HFF-Myc (cell line): ENCODE measurements at places on chromosomes 1 and 21.

DNA sequence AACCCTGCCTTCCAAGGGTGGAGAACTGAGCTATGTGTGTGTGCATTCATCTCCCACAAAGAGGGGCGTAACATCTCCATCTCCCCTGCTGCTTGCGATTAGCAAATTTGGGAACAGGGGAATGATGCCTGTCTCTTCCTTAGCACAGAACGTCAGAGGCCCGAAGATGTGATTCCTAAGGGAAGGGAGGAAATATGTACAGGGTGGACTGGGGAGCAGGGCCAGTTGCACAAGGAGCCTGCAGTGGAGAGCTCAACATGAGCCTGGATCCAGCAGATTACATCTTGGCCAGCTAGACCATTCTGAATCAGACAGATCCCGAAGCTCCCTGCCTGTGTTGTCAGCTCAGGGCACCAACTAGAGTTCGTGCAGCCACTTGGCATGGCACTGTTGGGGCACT is 118.1 kb downstream of the NGF start:
- DNase-seq, result no peak

DNA sequence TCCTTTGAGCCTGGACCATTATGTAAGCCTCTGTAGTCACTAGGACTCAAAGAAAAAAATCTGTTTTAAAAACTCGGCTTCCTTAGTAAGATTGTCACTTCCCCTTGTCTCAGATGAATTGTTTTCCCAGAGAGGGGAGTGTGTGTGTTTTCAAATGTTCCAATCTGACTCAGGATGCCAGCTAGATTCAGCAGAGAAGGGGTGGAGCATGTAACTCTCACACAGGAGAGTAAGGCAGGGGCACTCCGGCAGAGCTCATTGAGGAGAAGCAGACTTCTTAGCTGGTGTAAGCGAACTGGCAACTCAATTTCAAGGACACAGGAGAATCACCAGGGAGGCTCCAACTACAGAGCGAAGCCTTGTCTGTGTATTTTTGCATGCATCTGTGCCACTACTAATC is 623.2 kb downstream of the LMO4 start:
- no peak for DNase-seq

- DNase-seq, result no peak
Measured at GRCh38 chr1:205190845-205191577, 20.5 kb downstream of the DSTYK start.

GRCh38 chr1:156811168-156811567 is 5.5 kb downstream of the SH2D2A start:
- DNase-seq, result no peak

- DNase-seq, result no peak
Measured at GRCh38 chr1:100699744-100700143, 19.8 kb upstream of the VCAM1 start.

DNA sequence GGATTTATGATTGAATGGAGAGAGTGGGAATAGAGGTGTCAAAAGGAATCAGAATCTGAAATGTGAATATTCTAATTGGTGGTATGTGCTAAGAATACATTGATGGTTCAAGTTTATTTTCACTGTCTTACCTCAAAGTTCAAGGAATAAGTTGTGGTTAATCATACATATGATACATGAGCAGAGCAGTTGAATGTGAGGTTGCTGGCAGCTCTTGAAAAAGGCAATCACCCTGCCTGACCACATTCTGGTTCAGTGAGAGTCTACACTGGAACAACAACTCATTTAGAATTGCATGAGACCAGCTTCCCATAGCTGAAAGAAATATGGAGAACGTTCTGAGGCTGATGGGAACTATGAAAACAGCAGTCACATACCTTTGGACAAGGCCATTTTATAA is 68.3 kb upstream of the ARHGAP29 start:
- DNase-seq, result no peak

DNA sequence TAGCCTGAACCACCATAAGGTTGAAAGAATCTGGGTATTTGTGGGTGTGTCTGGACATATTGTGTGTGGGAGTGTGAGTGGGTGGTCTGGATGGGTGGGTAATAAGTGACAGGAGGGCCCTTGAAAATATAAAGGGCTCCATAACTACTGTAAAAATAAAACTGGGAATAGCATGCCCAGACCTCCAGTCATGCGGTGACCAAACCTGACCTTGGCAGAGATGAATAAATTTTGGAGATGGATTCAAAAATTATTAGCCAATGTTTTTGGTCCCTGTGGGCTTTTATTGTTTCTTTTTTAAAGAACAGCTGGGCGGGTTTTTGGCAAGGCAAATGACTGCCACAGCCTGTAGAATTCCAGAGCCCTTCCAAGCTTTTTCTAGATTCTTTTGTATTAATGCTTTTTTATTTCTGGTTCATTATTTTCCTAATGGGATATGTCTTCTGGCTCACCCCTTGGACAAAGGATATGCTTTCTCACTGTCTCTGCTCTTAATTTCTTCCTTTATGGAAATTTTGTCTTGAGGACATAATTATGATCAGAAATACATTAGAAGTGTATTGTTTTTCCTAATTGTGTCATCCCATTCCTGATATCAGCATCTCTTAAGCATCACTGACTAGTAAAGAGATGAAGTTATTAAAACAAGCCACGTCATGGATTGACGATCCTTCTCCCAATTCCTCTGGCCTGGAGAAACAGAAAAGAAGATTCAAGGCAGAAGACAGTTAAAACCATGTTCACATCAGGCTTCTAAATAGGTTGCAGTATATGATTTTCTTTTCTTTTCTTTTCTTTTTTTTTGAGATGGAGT is 69.5 kb downstream of the NTMT2 start:
- no peak for DNase-seq

DNA sequence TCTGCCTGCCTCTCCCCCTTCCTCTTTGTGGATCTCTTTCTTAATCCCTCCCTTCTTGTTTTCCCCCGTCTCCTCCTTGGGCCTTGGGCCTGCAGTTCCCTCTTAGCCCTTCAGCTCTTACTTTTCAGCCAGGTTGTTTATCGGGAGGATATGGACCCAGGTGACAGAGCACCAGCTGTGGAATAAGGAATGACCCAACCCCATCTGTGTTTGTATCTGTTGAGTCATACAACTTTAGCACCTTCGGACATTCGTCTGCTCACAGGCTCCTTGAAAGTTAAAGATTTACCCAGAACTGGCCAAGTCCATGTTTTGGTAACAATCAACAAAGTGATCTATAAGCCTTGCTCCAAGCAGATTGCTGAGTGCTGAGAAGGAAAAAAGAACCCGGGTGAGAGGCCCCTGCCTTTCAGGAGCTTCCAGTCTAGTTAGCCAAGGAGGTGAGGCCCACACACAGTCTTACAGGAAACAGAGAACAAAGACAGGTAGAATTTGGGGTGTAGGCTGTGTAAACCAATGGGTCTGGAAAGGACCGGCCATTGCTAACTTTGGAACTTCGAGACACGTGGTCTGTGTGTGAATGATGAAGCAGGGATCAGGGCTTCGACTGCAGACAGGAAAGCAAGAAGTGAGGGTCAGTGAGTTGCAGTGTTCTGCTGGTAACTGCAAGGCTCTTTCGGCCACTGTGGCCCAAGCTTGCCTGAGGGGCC is 66.7 kb upstream of the F3 start:
- no peak for DNase-seq

- no peak for DNase-seq
Measured at GRCh38 chr1:216448011-216448510, 24.8 kb upstream of the USH2A start.

GRCh38 chr1:169361281-169361680 is 6.3 kb downstream of the NME7 start:
- DNase-seq, result no peak

DNA sequence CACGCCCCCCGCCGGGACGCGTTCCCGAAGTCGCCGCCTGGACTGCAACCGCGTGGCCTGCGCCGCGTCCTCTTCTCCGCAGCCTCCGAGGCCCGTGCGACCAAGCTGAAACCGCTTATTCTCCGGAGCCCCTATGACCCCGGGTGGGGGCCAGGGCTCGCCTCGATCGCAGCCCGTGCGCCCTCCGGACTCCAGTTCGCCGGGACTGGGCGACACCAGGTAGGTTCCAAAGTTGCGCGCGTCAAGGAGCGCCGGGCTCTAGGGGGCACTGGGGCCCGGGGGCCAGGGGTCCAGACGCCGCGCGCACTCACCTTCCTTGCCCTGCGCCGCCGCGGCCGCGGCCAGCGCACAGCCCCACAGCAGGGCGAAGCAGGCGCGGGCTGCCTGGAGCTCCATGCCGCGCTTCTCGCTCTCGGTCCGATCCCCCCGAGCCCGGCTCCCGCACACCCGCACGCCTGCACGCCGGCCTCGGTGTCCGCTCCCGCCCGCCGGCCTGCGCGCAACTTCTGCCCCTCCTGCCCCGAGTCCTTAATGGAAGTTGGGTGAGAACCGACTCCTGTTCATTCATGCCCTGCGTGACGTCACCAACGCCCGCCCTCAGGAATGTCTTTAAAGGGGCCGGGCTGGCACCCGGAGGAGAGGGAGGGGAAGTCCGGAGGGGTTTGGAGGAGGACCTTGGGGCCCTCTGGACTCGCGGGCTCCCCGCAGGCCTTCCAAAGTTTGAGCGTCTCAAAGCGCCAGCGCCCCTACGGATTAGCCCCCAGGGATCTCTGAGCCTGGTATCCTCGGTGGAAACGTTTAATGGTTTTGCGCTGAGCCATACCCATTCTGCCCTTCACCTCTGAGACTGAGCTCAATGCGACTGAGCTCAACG is at the start of gene EPHA2:
Gene EPHA2 (minus strand): TSS at position 533 of the 874 bp plus-strand sequence. CDS start 137 bp downstream, at position 396.
- peak; percentile 64 for DNase-seq

GRCh38 chr21:29641635-29642550 is 297.9 kb downstream of the GRIK1 start:
- no peak for DNase-seq

DNA sequence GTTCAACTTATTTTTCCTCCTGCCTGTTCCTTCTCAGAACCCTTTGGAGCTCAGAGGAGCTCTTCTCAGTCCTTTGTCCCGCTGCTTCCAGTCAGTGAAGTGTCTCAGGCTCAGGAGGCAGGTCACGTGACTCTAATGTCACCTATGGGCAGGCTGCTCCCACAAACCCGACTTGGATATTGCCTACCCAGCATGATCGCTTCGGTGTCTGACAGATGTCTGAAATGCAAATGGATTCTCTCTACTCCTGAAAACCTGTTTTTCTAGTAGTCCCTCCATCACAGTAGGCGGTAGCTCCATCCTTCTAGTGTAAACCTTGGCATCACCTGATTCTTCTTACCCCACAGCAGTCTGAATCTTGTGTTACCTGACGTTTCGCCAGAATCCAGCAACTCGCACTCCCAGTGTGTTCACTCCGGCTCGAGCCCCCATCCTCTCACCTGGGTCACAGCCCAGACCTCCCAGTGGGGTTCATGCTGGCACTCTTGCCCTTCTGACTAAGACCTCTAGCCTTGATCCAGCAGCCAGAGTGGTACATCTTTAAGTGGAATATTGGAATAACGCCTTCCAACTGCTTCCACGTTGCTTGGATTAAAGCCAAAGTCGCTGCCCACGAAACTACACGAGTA is 5.4 kb downstream of the PADI6 start:
- DNase-seq, result no peak

- no peak for DNase-seq
Measured at GRCh38 chr21:42650033-42650370, 3.4 kb upstream of the PDE9A start.

DNA sequence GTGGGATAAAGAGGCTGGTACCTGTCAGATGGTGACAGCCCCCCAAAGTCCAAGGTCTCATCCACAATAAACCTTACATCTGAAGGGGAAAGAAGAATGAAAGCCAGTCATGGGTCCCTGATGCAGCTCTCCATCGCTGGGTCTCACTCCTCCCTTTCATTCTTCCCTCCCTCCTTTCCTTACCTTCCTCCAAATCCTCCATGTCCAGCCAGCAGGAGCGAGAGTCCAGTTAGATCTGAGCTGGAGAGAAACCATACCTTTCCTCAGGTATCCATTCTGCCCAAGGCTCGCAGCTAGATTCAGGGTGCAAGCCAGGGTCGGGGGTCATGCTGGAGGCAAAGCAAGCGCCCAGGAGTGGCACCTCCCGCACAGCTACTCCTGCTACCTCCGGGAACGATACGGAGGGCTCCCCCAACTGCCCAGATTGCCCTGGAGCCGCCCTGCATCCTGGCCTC is 421 bp downstream of the PSRC1 start:
- DNase-seq, result no peak

GRCh38 chr1:20212085-20212684 is 25.9 kb upstream of the PLA2G2C start:
- DNase-seq, result no peak

GRCh38 chr21:43809346-43809799 is 20.0 kb downstream of the RRP1 start:
- DNase-seq, result no peak

GRCh38 chr1:219149009-219149577 is 24.6 kb upstream of the LYPLAL1 start:
- no peak for DNase-seq

GRCh38 chr1:230754796-230755195 is 7.6 kb downstream of the CAPN9 start:
- DNase-seq, result no peak

DNA sequence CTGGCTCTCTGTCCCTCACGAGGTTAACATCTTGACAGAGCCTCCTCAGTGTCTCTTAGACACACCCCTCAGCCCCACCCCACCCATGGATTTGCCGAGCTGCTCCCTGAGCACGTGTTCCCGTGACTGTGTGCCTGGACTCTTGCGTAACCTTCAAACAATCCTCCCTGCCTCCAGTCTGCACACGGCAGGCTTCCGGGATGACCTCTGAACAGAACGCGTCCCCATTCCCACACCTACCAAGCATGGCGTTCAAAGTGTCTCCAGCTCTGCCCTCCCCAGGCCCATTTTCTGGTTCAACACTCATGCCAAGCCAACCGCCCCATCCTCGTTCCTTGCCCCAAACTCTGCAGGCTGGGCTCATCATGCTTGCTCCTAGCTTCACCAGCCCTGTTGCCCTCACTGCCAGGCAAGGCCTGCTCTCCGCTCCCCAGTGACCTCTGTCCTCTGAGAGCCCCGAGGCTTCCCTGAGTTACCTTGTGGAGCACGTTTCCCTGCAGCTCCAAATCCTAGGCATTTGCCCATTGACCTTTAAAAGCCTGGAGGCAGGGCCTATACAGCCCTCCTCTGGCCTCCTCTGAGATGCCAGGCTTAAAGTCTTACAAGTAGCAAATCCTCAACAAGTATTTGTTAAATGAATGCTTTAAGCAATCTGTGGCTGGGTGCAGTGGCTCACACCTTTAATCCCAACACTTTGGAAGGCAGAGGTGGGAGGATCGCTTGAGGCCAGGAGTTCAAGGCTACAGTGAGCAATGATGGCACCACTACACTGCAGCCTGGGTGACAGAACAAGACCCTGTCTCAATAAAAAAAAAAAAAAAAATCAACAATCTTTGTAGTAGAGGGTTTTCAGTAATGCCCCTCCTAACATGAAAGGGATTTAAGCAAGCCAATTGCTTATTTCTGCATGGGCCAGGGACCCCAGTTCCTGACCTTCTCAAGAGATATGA is 5.0 kb downstream of the AGT start:
- no peak for DNase-seq
